NCI-H1092 (cell line): ENCODE measurements at places on chromosomes 5 and 9.

GRCh38 chr5:2718115-2718514, 33.4 kb downstream of the IRX2 start:
- DNase-seq, result no peak

DNA sequence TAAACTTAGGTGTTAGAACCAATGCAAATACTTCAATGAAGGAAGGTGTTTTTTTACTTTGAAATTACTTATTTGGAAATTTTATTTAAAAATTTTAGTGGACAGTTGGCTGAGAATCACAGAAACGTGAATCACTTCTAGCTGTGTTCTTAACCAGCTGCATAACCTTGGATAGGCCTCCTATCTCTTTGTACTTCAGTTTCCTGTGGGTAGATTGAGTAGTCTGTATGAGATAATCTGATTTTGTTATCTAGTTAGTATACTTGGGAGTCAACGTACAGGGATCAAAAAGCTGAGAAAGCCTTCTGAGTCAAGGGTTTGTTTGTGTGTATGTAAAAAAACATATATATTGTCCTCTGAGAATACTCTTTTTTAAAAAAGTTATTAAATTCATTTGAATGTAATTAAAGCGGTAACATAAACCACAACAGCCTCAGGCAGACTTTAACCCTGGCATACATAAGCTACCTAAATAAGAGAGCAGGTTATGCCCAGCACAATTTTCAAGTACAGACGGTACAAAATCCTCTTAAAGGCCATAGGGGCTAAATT, 38.1 kb upstream of the ZCCHC7 start:
- no peak for DNase-seq

- no peak for DNase-seq
These were observed 28.2 kb upstream of the HAND1 start for GRCh38 chr5:154506049-154506715.

GRCh38 chr9:34551751-34552605, 29.2 kb upstream of the ENHO start:
- DNase-seq, result no peak

DNA sequence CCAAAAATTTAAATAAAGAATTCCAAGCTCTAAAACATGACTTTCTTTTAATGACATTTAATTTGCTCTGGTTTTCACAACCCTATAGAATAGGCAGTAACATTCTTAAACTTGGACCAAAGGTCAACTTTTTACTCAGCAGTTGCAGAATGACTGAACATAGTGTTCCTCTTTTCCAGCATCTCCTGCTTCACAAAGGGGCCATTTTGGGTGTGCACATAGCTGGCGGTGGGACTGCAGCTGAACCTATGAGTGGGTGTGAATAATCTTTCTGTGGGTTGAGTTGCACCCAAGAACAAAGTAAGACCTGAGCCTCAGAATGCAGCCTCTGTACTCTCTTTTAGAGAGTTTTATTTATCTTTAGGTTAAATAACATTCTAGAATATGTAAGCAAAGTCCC, 96.9 kb upstream of the HAPLN1 start:
- DNase-seq, result no peak

GRCh38 chr9:94568250-94568889, 13.5 kb downstream of the PCAT7 start:
- no peak for DNase-seq
